ENCODE measurements at places on chromosomes 7 and 10.

GRCh38 chr10:17239345-17240085 lies 11.5 kb downstream of the VIM start:
- no peak for DNase-seq

- no peak for DNase-seq
Measured at GRCh38 chr10:29993319-29993915, 66.0 kb downstream of the JCAD start.

- DNase-seq, result no peak
Measured at GRCh38 chr10:89043052-89043451, 52.5 kb downstream of the FAS start.

DNA sequence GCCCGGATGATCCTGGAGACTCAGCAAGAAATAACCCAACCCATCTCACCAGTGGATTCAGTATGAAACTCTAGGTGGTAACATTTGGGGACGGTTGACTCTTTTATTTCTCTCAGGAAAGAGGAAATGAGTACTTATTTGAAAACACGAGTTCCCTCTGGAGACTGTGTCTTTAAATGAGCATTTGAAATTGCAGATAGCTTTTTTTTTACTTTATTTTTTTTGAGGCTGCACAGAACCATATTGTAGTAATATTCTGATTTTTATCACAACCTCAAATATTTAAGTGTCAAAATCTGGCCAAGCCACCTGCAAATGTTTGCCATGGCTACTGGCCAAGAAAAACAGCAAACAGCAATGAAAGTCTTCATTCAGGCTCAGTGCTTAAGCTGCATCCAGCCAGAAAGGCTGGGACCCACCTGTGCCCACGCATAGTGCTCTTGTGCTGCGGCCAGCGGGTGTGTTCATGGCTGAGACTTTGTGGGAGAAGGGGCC lies 160.8 kb downstream of the CREB5 start:
- no peak for DNase-seq

DNA sequence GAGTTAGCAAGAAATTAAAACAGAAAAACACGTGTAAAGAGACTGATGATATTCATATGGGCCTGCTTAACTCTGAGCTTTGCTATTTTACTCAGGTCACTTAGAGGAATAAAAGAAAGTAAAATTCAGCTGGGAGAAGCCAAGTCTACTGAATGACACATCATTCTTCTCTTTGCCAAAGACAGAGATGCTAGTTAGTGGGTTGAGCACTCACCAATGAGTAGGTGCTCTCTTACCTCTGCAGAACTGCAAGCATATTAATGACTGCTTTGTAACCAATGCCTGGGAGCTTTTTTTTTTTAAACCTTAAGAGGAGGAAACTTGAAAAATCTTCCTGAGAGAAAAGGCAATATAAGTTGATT lies 44.8 kb upstream of the BAMBI start:
- no peak for DNase-seq

DNA sequence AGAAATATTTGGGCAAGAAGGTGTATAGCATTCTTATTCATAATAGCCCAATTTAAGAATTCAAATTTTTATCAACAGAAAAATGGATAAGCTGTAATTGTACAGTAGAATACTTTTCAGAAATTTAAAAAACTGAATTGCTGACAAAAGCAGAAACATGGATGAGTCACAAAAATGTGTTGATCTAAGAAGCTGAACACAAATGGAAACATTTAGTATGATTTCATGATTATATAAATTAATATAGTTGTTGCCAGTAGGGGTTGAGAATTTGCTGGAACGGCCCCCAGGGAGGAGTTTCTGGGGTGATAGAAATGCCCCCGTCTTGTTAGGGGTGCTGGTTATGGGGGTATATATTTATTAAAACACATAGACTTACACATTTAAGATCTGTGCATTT lies 179.1 kb downstream of the KLF6 start:
- no peak for DNase-seq

- DNase-seq, result no peak
Measured at GRCh38 chr7:97680622-97681021, 51.3 kb upstream of the TAC1 start.

GRCh38 chr10:3567291-3567963 lies 217.6 kb downstream of the KLF6 start:
- no peak for DNase-seq

GRCh38 chr10:133209117-133209516 lies 20.9 kb upstream of the UTF1 start:
- no peak for DNase-seq

- DNase-seq, result no peak
Measured at GRCh38 chr7:3187444-3188040, 113.5 kb upstream of the SDK1 start.

DNA sequence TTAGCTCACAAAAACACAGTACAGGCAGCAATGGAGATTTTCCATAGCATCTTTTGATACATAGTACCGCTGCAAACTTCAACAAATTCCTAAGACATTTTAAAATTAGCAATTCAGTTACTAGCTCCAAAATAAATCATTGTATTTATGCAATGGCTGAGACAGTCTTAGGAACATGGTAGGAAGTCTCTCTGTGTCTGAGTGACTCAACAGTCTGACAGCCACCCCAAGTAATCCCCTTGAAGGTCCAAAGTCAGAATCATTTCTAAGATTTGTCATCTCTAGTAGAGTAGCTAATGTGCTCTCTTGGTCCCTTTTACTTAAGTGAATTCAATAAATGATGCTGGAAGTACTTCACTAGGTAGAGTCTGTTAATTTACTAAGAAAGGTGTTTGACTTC lies 93.8 kb upstream of the NOBOX start:
- no peak for DNase-seq

DNA sequence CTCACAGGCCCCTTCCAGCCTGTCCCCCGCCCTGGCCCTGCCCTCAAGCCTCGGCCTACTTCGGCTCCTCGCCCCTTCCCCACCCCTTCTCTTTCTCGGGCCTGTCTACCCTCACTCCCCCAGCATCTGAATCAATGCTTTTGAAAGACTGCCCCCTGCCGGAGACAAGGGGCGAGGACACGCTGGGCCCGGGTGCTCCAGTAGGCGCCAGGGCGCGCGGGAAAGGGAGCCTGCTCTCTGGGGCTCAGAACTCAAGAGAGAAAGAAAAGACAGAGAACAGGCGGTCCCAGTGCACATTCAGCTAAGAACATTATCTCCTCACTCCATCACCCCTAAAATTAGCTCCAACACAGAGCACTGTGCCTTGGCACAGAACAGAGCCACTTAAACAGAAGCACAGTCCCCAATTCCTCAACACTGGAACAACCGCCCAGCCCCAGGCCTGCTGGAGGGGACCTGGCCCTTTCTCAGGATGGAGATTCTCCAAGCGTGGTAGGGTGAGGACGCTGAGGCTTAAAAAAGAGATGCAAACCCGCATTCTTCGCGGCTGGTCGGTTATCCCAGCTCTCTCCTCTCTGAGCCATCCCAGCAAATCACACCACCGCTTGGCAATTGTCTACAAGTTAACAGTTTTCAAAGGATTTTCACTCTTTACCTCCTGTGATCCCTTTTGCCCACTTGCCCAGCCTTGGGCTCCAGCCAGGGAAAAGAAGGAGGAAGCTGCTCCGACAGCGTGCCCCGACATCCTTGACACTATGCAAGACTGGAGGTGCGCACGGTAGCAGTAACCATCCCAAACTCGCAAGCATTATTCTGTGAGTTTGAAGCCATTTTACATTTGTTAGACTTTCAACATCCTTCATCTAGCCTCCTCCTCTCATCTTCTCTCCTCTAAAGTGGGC lies 2.1 kb downstream of the GIGYF1 start:
- peak; percentile 90 for DNase-seq

GRCh38 chr10:113961182-113962031 lies 82.3 kb upstream of the ADRB1 start:
- DNase-seq, result peak; percentile 21

- no peak for DNase-seq
Measured at GRCh38 chr10:131731780-131732630, 168.8 kb upstream of the PPP2R2D start.

GRCh38 chr7:35909870-35910357 lies 109.1 kb downstream of the SEPTIN7 start:
- DNase-seq, result no peak

- DNase-seq, result no peak
Measured at GRCh38 chr7:91694351-91694841, 186.1 kb downstream of the MTERF1 start.

DNA sequence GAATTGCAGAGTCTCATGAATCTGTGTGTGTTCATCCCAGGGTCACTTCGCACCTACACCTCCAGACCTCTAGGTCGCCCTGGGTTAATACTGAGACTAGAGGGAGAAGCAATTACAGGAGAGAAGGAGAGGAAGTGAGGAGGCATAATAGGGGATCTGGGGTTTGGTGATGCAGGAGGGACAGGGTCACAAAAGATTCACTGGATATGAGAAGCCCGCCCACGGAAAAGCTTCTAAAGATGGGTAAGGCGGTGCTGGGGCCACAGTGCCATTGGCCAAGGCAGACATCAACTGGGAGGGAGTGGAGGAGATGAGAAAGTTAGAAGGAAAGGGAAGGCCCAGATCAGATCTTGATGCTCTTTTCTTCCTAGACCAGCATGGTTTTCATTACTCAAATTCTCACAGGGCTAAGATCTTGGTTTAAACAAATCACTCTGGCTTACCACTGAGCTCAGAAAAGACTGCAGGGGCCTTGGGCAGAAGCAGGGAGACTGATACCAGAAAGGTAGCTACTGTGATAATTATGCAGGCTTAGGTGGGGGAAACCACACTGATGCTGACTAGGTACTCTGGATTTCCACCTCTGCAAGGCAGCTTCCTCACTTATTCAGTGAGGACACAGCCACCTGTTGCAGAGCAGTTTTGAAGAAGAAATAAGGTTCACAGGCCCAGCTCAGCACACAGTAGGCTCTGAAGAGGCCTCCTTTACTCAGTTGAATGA lies 17.4 kb upstream of the ZNF273 start:
- no peak for DNase-seq

DNA sequence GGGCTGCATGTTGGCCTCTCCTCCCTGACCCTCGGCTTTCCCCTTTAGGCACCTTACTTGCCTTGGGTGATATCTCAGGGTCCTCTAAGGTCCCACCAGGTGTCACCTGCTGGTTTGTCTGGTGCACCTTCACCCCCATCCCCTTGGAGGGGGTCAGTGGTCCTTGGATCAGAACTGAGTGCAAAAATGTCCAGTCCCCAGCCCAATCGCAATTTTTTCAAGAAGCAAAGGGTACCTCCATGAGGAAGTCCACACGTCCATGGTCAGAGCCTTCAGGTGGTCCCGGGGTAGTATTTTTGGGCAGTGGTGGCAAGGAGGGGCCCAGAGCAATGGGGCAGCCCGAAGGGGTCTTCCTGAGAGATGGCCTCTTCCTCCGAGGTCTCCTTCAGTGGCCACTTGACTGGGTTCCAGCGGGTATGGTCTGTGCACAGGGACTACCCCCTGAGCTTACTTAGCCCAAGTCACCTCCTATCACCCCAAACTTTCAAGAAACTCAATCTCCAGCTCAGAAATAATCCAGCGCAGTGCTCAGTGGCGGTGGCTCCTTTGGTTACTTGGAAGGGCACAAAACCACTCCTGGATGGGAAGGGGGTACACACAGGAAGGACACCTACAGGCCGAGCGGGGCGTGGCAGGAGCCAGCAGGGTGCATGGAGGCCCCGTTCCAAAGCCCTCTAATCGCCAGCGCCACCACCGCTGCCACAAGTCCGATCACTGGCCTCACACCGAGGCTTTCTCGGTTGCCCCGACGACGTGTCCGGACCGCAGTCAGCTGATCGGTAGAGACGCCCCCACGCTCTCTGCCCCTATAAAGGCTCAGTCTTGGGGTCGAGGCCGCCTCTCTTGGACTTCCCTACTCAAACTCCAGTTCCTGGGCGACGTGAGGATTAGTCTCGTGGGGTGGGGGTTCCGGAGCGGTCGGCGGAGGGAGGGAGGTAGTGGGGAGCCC lies 4.5 kb downstream of the SAP25 start:
- DNase-seq, result no peak

DNA sequence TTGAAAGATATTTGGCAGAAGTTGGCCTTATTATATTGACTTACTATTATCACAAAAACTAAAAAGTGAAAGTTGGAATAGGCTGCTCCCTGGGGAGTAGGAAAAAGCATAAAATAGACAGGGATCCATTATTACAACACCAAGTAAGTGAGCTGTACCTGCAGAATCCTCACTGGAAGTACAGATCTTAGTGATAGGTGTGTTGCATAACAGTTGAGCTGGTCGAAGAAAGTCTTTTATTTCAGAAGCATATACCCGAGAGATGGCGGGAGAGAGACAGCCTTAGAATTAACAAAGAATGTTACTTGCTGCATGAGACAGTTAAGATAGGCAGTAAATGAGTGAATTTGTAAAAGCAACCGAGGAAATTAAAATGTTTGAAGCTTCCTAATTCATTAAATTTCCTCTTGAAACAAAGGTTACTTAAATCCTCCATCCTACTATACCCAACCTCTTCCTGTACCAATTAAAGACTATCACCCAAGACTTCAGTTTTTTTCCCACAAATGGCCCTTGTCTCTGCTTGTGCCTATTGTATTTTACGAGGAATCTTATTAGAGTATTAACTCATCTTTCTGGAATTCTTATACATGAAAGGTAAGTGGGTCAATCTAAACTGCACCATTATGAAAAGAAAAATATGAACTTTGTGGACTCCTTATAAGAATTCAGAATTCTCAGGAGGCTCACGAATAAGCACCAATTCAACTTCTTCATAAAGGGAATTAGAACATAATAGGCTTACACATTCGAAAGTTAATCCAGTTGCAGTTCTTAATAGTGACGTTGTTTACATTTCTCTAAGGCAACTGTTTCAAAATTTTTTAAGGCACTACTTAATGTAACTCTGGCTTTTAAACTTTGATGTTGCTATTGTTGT lies 56.2 kb downstream of the CREM start:
- DNase-seq, result no peak

GRCh38 chr10:51699145-51699474 lies 285 bp downstream of the CSTF2T start:
- no peak for DNase-seq

GRCh38 chr10:50393784-50394467 lies 142.6 kb upstream of the ASAH2 start:
- no peak for DNase-seq

DNA sequence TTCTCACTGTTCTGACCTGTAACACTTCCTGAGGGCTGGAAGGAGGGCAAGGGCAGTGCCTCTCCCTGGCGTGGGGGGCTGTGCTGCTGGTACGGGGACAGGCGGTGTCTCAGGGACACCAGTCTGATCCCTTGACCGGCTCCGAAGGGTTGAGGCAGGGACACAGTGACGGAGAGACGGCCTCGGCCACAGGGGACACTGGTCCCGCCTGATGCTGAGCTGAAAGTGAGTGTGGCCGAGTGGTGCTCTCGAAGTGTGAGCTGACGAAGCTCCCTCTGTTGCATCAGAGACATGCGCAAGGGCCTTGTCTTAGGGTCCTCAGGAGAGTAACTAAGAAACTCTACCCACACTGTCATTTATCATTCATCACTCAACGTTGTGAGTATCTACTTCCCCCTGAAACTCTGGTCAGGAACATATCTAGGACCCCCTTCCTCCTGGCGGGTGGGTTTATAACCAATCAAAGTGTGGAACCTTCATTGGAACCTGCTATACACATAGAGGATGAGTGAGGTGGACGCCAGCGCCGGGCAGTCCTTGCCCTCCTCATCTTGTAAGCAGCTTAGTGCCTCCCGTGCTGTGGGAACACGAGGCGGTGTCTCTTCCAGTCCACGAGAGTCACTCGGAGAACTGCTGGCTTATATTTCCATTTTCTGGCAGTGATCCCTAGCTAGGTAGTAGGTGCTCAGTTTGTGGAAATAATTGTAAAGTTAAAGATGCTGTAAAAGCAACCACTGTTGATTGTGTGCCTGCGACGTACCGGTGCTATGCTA lies 283.1 kb downstream of the DNAJB6 start:
- no peak for DNase-seq
